Colonic mucosa (tissue), 4 donors: ENCODE measurements at places on chromosomes 6 and 20.

GRCh38 chr20:43477619-43478018 lies 19.9 kb downstream of the SRSF6 start:
- DNase-seq: no peak

GRCh38 chr20:41592516-41593216 lies 25.5 kb downstream of the CHD6 start:
- DNase-seq: no peak

DNA sequence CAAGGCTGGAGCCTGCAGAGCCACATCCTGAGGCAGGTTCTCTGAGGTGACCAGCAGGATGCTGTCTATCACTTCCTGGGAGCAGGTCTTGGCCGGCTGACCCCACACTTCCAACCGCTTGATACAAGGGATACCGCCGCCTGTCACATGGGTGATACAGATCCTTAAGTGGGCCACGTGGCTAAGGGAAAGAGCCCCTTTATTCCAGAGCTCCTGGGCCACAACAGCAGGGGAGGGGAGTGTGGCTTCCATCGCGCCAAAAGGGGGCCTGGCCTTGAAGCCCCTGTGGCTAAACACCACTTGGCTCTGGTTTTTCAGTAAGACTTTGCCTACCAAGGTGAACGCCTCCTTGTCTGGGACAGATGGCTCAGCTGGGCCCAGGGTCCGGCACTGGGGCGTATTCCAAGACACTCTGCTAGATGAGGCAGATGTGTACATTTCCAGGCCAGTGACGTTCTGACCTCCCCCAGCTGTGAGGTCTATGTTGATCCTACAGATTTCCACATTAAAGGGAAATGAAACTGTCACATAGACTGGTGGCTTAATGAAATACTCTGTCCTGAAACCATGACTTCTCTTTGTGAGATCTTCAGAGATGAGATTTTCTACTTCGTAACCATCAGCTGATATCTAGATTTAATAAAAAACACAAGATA lies 37.6 kb upstream of the AVP start:
- no peak for DNase-seq

- DNase-seq: no peak
Observed at GRCh38 chr20:20417876-20418676, 50.2 kb downstream of the INSM1 start.

- DNase-seq: no peak
Observed at GRCh38 chr6:1389369-1390132, at the start of gene FOXF2. Gene FOXF2, plus strand, starts transcription at chr6:1389576. Its CDS starts 372 bp downstream, at chr6:1389948.

- DNase-seq: no peak
Observed at GRCh38 chr6:23380465-23380864, 745.5 kb upstream of the NRSN1 start.

DNA sequence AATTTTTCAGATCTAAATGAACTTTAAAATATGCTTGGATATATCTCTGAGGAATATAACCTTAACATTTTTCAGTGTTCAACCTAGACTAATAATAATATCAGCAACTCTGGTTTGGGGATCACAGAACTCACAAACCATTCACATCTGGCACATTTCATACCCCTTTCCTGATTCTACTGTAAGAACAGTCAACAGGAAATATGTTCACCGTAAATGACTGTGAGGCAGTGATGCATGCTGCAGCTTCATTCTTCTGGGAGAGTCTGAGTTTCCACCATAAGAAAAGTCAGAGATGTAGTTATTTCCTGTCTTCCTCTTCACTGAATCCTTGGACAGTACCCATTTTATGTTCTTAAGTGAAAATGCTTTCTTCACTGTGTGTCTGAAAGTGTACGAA lies 134.2 kb upstream of the IFNGR1 start:
- no peak for DNase-seq

- no peak for DNase-seq
Observed at GRCh38 chr20:45301824-45302271, 4.8 kb upstream of the RBPJL start.

- DNase-seq: no peak
Observed at GRCh38 chr6:118016532-118016931, 109.5 kb downstream of the SLC35F1 start.

GRCh38 chr6:71589254-71589653 lies 297.1 kb upstream of the RIMS1 start:
- no peak for DNase-seq

GRCh38 chr20:61178551-61179071 lies 73.5 kb upstream of the CDH4 start:
- peak; percentile 66 for DNase-seq

DNA sequence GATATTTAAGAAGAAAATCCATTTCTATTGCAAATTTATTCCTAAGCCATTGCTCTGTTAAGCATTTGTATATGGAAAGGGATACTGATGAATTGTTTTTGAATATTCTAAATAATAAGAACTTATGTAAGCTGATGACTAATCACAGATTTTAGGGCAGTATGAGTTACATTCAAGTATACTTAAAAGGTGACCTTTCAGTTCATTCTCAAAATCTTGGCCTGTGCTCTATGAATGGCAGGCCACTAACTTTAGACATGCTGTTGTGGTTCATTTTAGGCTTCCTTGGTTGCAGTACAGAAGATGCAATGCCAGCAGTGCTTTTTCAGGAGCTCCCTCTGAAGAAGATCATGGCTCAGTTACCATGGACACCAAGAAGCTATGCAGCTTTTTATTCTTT lies 380.4 kb downstream of the CENPW start:
- no peak for DNase-seq

DNA sequence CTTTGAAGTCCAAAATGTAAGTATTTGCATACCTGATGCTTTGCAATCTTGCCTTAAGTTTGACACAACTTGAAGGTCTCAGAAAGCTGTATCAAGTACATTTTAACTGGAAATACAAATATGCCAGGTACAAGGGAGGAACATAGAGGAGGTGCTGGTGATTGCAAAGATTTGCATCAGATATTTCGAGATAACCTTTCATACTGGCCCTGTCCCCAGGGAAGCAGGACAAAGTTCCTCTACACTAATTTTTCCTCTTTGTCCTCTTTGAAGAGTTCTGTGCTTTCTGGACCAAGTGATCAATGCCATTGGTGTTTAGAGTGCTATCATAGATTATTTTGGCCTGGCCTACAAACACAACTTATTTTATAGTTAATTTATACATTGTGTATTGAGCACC lies 686.1 kb downstream of the HACE1 start:
- no peak for DNase-seq

DNA sequence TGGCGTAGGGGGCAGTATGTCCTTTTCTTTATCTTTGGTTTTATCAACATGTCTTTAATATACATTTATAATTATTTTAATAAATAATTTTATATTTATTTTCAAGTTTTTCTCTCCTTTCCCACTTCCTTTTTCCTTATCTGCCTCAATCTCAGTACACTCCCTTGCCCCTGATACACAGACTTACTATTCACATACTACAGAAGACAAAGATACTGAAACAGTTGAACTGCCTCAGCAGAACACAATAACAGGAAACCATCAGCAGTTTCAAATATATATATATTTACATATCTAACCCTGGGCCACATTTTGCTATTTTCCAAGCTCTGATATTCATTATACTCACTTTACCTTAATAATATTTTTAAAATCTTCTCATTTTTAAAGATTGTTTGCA lies 19.8 kb downstream of the IBTK start:
- DNase-seq: no peak

DNA sequence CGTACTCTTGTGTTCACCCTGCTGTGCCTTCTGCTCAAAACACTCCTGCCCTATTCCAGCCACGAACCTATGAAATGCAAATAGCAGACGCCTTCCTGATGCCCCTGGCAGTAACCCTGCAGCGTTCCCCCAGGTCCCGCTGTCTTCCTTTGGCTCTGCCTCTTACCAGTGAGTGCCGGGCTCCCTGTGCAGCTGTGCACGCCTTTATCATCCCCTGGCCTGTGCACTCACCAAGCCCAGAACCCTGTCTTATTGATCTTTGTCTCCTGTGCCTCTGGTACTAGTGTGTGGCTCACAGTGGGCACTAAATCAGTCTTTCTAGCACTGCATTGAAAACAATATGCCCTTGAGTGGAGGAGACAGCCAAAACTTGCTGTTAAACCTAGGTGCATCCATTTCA lies 19.7 kb downstream of the ZDHHC14 start:
- no peak for DNase-seq

DNA sequence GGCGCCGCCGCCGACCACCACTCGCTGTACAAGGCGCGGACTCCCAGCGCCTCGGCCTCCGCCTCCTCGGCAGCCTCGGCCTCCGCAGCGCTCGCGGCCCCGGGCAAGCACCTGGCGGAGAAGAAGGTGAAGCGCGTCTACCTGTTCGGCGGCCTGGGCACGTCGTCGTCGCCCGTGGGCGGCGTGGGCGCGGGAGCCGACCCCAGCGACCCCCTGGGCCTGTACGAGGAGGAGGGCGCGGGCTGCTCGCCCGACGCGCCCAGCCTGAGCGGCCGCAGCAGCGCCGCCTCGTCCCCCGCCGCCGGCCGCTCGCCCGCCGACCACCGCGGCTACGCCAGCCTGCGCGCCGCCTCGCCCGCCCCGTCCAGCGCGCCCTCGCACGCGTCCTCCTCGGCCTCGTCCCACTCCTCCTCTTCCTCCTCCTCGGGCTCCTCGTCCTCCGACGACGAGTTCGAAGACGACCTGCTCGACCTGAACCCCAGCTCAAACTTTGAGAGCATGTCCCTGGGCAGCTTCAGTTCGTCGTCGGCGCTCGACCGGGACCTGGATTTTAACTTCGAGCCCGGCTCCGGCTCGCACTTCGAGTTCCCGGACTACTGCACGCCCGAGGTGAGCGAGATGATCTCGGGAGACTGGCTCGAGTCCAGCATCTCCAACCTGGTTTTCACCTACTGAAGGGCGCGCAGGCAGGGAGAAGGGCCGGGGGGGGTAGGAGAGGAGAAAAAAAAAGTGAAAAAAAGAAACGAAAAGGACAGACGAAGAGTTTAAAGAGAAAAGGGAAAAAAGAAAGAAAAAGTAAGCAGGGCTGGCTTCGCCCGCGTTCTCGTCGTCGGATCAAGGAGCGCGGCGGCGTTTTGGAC lies 2.0 kb downstream of the SOX4 start:
- DNase-seq: peak; percentile 53

DNA sequence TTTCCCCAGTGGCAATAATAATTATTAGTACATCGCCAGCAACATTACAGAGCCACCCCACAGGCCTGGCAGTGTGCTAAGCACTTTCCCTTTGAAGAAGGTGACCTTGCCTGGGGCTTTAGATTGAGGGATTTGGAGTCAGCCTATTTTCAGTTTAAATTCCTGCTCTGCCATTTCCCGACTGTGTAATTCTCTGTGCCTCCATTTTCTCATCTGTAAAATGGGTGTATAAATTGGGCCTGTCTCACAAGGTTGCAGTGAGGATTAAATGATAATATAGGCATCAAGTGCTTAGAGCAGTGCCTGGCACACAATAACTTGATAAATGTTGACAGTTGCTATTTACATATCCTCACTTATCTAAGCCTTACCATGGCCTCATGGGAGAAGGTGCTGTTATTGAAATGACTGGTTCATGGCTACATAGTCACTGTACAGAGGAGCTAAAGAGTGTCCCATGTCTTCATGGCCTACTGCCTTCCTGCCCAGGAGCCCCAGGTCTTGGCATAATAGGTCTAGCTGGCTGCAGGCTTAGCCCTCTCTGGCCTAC lies 5.1 kb upstream of the SCRT2 start:
- DNase-seq: no peak
